AG08395 (cell line): ENCODE measurements at places on chromosomes 1 and 21.

DNA sequence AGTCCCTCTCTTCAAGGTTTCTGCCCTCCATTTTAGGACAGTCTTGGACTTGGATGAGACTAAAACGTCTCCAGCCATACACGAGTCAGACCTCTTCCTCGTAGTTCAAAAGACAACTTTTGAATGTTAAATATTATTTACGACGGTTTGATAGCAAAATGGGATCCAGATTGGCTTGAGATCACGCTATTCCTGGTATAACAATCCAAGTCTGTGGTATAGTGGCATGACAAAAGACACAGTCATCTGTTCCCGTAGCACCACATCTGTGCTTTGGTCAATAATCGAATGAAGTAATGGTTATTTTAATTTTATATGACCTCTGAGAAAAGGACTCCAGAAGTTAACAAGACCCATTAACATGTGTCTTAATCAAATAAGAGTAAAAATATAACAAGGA lies 7.0 kb downstream of the PCP4 start:
- DNase-seq = no peak

- no peak for DNase-seq
Measured at GRCh38 chr1:86557739-86558138, 10.9 kb downstream of the CLCA4 start.

- no peak for DNase-seq
Measured at GRCh38 chr1:89260042-89260441, 12.6 kb downstream of the GBP5 start.

DNA sequence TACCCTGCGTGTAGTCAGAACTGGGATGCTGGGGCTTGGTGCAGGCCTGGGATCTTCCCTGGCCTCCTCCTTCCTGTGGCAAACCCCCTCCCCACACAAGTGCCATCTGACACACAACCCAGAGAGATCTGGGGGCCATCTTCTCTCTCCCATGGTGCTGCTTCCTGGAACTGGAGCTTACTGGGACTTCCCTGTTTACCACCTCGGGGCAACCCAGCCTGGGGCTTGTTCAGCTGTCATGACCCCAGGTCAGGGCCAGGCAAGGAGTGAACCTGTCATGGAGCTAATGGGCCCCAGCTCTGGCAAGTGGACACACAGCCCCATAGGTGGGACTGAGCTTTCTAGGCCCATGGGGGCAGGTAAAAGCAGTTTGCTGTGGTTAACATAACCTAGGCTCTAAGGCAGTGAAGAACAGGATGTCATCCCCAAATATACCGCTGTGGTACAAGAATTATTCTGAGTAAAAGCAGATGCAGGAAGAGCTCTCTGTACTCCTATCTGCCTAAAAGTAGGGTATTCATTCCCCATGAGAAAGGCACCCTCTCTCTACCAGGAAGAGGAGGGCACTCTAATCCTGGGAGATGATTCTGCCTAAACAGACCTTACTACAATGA lies 2.4 kb downstream of the TRIM11 start:
- no peak for DNase-seq

- DNase-seq = peak; percentile 26
Measured at GRCh38 chr1:98049370-98050135, 128.7 kb upstream of the DPYD start.

DNA sequence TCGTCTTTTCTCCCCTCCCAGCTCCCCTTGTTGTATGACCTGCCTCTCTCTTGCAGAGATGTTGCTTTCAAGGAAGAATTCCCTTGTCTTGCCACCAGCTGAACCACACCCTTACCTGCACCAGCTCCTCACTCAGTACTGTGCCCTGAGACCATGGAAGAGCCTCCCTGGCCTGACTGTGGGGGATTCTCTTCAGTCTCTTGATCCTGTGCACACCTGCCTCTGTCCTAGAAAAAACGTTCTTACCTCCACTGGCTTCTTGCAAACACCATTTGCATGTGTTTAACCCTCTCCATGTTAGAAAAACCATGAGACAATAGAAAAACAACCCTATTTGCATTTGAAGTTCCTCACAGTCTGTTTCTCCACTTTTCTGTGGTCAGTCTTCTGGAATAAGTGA lies 43.3 kb upstream of the FCRL4 start:
- no peak for DNase-seq

DNA sequence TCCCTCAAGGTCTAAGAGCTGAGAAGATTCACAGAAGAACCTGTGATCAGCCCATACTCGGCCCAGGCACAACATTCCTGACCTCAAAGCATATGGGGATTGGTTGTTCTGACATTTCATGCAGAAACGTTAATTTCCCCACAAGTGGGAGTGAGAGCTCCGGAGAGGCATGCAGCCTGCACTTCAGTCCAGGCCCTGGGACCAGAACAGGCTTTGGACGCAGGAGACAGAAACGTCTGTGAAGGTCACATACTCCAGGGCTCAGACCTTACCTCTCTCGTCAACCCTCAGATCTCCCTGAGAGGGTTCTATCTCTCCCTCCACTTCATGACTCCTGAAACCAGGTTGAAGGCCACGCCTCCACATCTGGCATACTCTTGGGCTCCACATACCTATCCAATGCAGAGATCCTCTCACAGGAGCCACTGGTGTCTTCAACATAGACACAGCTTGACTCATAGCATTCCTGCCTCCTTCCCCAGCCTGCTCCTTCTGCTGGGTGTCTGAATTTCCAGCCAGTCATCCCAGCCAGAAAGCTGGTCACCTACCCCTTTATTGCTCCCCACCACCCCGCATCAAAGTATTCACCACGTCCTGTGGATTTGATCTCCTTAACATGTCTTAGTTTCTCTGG lies 149.2 kb downstream of the OMA1 start:
- peak; percentile 89 for DNase-seq

DNA sequence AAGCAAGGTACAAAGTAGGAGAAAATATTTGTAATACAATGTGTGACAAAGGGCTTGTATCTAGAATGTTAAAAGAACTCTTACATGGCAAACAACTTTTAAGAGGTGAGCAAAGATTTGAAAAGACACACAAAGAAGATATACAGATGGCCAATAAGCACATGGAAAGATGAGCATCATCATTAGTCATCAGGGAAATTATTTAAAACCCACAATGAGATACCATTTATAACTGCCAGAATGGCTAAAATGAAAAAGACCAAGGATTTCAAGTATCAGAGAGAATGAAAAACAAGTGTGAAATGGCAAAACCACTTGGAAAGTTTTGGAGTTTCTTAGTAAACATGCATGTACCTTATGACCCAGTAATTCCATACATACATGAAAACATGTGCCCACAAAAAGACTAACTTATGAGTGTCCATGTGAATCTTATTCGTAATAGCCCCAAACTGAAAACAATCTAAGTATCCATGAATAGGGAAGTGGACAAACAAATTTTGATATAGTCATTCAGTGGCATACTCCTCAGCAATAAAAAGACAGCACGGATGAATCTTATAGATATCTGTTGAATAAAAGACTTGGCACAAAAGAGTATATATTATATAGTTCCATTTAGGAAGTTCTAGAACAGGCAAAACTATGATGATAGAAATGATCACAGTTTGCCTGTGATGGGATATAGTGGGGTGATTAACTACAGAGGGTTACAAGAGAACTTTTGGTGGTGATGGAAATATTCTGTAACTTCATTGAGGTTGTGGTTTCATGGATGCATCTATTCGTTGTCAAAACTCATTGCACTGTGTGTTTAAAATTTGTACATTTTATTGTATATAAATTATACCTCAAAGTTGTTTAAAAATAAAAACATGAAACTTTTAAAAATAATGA lies 82.0 kb downstream of the DISP1 start:
- DNase-seq = peak; percentile 19

- no peak for DNase-seq
Measured at GRCh38 chr1:177596485-177596884, 373.4 kb downstream of the SEC16B start.

DNA sequence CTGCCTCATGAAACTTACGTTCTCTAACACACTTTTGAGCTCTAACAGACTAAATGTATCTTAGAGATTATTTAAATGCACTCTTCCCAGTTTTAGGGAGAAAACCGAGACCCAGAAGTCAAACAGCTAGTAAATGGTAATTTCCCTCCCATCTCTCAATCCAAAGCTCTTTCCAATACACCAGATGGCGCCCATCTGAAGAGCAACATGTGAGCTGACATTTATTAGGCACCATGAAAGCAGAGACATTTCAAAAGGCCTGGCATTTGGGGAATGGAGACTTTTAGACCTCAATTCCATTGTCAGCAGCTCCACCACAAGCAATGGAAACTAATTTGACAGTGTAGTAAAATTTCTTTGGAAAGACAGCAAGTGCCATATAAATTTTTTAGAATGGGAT lies 191.4 kb downstream of the DAB1 start:
- no peak for DNase-seq
